ENCODE measurements at places on chromosomes 3 and 15.

DNA sequence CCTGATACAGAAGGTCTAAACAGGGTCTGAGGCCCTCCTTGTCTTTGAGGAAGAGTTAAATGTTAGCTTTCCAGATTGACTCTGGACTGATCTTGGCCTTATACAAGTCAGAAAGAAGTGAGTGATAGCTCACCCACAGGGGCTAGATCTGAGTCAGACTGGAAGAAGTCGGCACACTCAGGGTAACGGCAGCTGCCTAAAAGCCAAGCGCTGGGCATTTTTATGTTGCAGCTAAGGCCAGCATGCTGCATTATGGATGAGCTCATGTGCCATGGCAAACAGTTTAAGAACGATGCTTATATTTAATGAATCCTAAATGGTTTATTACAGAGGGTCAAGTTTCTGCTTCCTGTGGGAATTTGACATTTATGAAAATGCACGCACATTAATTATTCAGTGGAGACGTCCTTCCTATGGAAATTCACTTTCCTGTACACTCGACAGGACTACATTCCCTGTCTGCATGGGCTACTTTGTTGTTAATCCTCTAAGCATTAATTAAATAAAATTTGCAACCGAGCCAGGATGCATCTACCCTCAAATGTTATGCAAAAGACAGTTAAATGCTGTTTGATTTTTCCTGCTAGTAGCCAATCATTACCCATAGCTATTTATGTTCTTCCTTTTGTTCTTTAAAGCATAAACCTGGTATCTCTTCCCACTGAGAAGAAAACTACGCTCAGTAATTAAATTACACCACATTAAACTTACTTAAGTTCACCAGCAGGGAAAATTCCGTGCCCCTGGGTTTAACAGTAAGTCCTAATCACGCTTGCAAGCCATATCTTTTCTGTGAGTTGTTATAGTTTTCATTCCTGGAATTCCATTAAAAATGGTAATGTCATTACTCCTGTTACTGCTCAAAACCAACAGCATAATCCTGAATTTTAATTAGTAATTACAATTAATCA lies 762.7 kb upstream of the CFAP20DC start:
- DNase-seq: no peak

- no peak for DNase-seq
Observed at GRCh38 chr15:91126080-91126479, 26.0 kb downstream of the SV2B start.

GRCh38 chr15:30065025-30065801 lies 17.5 kb upstream of the GOLGA8J start:
- DNase-seq: no peak

DNA sequence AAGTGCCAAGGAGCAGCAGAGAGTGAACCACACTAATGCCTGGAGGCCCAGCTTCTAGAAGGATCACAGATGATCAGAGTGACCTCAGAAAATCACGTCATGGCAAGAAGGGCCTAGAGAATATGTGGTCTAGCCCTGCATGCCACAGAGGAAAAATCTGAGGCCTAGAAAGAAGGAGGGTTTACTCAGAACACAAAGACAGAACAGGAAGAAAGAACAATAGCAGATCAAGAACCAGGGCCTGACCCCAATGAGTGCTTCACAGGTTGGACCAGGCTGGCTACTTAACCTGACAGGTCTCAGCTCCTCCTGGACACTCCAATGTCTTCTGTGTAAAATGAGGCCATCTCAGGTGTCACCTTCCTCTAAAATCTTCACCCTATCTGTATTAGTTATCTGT lies 14.2 kb downstream of the RAB6B start:
- DNase-seq: no peak

GRCh38 chr3:127422663-127423375 lies 135.0 kb upstream of the PRR20G start:
- DNase-seq: no peak

DNA sequence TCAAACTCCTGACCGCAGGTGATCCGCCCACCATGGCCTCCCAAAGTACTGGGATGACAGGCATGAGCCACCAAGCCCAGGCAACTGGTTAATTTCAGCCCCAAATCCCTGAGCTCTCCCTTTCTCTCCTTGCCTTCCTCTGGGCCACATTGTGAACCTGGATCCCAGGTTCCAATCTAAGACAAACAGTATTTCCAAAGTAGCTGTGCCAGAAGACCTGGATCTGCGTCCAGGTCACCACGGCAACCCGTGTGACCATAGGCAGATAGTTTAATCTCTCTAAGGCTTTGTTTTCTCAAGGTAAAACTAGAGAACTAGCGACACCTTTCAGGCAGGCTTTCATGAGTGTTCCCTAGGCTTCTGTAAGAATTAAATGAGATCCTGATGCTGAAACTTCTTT lies 5.9 kb upstream of the RBPMS2 start:
- DNase-seq: no peak

- DNase-seq: no peak
Observed at GRCh38 chr15:35115155-35115725, 30.1 kb upstream of the NANOGP8 start.

GRCh38 chr3:43328653-43329052 lies 42.3 kb downstream of the SNRK start:
- DNase-seq: no peak

GRCh38 chr3:31882895-31883294 lies 98.2 kb downstream of the OSBPL10 start:
- DNase-seq: no peak

All from stimulated activated effector memory CD8-positive, alpha-beta T cell treated with anti-CD3 and anti-CD28 coated beads, Interleukin-12 subunit alpha, Interleukin-12 subunit beta, amount 100 ng/mL, for 72 hours (primary cell).